ENCODE measurements at places on chromosomes 1 and 21. TPM values are rescaled to one million over a fixed set of nuclear protein-coding genes. Genes with fewer than 3 reads are reported as not detected.
A peak's percentile ranks its signal among the peaks of the same experiment; 100 is the strongest.

TNNT2 gene
- not detected for total RNA-seq

C1orf185 gene
- not detected for total RNA-seq

LRRC8B gene
- total RNA-seq = 3.3 TPM

MMEL1 gene
- 1.4 TPM for total RNA-seq

FAM177B gene
- not detected for total RNA-seq

IER5 gene
- total RNA-seq = 14.1 TPM

ITLN2 gene
- not detected for total RNA-seq

PTGFR gene
- under 0.01 TPM for total RNA-seq

PPP2R5A gene
- total RNA-seq = 25.1 TPM

HFM1 gene
- total RNA-seq = 0.20 TPM

TP73 gene
- not detected for total RNA-seq

GUCA2A gene
- not detected for total RNA-seq

HRNR gene
- not detected for total RNA-seq

GRCh38 chr1:112058815-112059450 is 69.5 kb upstream of the KCND3 start:
- DNase-seq = no peak

DNA sequence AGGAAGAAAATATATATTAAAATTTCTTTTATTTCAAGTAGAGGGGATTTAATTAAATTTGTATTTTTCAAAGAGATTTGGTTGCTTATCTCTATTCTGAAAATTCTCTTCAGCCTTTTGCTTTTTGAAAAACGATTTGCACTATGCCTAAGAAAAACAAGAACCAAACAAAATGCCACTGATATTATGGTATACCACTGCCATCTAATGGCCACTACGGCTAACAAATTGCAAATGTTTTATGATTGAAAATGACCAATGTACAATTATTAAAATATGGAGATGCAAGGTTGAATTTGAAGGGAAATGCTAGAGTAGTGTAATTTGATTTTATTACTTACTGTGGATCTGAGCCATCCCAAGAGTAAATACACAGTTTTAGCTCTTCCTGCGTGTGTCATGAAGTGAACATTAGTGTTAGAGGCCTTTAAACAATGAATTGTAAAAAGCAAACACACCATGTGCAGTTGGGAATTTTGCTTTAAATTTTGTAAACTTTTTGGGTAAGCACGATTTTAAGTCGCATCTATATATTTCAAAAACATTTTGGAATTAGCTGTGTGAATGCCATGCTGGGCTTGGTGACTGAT is 137.4 kb upstream of the USP25 start:
- DNase-seq = peak; percentile 76

DNA sequence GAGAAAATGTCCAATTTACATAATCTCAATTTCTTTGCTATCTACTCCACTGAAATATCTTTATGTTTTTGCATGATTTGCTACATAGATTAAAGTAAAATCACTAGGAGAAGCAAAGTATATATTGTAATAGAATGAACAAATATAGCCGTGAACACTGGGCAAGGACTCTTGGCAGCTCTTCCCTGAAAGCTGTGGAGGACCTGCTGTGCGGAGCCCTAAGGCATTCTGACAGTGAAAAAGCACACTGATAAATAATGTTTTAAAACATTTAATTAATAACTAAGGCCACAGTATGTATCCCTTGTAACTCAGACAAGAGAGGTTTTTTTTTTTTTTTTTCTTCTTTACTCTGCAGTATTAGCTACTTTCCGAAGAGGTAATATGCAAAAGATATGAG is 256.1 kb upstream of the DPYD start:
- no peak for DNase-seq

DNA sequence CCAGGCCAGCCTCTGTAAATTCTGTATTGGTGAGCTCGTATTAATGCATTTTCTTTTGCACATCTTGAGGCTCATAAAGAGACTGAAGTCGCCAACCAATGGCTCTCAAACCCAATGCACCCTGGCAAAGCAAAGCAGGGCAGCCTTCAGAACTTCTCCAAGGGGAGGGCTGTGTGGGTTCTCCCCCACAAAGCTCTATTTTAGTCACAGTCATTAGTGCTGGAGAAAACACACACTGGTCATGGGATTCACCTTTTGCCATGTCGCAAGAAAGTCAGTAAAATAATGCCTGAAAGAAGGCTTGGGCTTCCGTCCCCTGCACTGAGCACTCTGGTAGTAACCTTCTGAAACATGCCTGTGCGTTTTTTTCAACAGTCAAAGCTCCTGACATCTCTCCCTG is 26.3 kb upstream of the ATF3 start:
- no peak for DNase-seq

GRCh38 chr1:21372383-21372782 is 67.6 kb upstream of the NBPF3 start:
- DNase-seq = no peak

DNA sequence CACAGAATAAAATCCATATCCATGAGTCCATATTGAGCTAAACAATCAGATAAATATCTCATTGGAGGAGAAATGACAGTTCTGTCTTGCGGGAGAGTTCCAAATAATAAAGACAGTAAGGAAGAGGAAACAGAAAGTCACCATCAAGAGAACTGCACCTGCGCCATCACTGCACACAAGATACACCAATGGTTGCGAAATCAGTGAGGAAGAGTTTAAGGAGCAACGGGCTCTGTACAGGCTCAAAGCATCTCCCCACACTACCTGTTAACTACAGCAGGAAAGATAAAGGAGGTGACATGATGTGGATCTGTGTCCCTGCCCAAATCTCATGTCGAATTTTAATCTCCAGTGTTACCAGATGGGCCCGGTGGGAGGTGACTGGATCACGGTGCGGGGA is 7.8 kb downstream of the C2CD2 start:
- no peak for DNase-seq

DNA sequence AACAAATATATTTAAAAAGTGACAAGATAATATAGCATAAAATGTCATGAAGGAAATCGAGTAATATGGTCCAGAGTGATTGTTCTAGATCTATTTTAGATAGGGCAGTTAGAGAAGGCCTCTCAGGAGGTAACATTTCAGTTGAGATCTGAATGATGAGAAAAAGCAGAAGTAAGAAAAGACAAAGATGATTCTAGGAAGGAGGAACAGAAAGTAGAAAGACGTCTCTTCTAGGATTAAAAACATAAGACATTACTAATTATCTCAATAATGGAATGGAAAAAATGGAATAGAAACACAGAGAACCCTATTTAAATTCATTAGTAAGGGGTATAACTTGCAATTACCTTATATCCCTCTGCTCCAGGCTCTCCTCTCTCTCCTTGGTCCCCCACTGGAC is 130.0 kb upstream of the ZNHIT6 start:
- DNase-seq = no peak

DNA sequence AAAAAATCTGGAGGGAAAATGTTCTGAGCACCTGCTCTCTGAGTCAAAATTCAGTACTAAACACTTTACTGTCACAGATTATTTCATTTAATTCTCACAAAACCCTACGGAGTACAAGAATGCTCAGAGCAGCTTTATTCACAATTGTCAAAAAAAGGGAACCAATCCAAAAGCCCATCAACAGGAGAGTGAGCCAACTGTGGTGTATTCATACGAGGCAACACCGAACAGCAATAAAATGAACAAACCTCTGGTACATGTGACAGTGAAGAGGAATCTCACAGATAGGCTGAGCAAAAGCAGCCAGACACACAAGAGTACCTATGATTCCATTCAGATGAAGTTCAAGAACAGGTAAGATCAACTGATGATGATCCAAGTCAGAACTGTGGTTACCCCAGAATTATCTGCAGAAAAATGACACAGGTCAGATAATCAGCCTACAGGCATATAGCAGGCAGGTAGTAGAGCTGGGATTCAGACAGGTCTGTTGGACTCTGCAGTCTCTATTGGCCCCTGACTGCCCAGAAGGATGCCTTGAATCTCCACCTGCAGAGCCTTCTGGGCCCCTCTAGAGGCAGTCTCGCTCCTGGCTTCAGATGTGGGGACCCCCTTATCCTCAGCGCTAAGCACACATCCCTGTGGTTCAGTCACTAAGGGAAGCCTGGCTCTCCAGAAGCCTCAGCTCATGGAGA is 19.2 kb downstream of the SLC9A1 start:
- DNase-seq = no peak

DNA sequence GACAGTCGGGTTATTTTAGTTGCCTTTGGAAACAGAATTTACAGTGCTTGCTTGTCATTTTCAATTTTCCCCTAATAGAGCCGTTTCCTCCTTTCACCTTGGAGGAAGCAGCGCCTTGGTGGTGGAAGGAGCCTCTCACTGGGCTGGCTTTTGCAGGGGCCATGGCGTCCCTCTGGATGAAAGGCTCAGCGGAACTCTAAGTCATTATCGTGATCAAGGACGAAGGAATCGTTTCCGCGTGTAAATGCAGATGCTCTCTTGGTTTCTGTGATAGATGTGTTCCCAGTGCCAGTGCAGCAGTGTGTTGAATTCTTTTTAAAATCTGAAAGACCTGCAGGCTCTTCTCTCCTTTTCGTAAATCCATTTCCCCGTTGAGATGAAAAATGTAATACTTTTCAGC is 126.2 kb upstream of the LMO4 start:
- no peak for DNase-seq

DNA sequence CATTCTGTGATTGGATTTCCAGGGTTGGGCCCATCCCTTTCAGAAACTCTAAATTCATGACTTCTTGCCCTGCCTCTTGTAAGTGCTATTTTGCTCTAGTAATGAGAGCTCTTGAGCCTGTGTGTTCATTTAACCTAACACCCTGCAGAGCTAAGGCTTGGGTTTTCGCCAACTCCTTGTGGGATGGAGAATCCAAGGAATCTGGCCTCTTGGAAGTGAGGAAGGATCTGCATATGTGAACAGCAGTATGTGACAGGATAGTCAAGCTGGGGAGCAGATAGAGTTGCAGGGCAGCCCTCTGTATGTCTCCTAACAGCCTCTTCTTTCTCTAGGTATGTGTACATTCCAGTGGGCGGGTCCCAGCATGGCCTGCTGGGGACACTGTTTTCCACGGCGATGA is 258.9 kb downstream of the HHAT start:
- no peak for DNase-seq

- DNase-seq = no peak
These were observed 60.8 kb downstream of the BCAR3 start for GRCh38 chr1:93620841-93621210.

- no peak for DNase-seq
These were observed 31.9 kb upstream of the NRDC start for GRCh38 chr1:51910221-51911000.

DNA sequence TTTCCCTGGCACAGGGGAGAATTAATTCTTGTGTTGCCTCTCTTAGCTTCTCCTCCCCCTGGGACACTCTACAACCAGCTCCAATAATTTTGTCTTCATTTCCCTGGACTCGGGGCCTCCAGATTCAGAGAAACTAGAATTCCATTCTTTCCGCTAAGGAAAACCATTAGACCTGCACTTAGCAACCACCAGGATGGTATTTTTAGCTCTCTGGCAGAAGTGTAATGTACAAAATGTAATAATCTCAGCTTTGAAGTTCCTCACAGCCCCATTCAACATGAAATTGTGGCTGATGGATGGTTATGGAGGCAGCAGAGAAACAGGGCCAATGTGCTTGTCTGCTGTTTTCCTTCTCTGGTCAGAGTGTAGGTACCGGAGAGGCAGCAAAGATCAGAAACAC is 113.8 kb downstream of the KCND3 start:
- no peak for DNase-seq

DNA sequence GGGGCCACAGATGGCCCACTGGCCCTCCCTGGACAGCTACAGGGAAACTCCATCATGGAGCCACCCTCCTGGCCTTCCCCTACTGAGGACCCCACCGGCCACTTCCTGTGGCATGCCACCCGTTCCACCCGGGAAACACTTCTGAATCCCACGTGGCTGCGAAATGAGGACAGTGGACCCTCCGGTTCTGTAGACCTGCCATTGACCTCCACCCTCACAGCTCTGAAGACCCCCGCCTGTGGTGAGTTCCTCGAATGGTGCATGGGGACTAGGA is 40.3 kb downstream of the UMODL1 start:
- DNase-seq = no peak

DNA sequence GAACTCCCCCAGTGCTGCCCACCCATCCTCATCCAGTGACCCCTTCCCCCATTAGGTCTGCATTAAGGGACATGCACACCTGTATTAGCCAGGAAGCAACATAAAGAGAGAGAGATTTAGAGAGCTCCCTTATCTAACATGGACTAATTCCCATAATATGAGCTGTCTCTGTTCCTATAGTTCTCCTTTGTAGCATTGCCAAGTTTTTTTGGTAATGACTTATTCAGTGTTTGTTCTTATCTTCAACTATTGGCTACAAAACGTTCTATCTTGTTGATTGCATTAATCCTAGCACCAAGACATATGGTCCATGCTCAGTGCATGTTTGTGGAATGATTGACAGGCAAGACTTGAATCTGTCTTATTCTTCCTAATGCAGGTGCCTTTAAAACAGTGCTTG is 264.0 kb downstream of the ADGRL2 start:
- DNase-seq = no peak

- DNase-seq = no peak
These were observed 92.1 kb downstream of the WDR3 start for GRCh38 chr1:118021668-118022067.

GRCh38 chr1:212188599-212189351 is 96.4 kb upstream of the PPP2R5A start:
- no peak for DNase-seq

DNA sequence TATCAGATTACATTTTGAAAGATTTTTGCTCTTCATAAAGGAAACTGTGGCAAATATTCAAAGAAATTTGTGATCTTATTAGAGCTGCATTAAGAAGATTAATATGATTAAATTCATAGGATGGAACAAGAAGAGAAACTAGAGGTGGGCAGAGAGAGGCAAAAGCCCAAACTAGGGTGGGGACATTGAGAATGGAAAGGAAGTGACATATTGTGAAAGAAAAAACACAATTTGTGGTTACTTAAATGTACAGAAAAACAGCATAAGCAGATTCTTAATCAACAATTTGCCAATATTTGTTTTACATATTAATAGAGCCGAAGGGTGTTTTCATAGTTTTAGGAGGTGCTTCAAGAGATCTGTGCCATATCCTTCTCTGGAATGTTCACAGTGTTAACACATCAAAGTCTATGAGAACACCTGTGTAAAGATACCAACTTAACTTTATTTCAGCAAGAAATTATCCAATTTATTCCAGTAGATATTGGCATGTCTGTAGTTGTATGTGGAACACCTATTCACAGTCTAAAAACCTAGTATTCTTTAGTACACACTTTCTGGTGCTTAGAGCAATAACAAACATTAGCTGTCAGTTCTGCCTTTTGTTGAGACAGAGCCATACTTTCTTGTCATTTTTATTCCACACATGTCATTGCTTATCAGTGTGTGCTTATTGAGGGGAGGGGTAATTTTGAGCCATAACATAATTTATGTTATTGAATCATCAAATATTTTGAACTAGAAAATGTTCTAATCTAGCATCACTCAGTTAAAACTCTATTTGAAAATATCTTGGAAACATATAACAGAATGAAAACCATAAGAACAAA is 401.5 kb downstream of the PTPRC start:
- DNase-seq = no peak
